ENCODE measurements at places on chromosomes 4 and X. TPM values are rescaled to one million over a fixed set of nuclear protein-coding genes. Genes with fewer than 3 reads are reported as not detected.

The GPR82 gene
- not detected for total RNA-seq

DNA sequence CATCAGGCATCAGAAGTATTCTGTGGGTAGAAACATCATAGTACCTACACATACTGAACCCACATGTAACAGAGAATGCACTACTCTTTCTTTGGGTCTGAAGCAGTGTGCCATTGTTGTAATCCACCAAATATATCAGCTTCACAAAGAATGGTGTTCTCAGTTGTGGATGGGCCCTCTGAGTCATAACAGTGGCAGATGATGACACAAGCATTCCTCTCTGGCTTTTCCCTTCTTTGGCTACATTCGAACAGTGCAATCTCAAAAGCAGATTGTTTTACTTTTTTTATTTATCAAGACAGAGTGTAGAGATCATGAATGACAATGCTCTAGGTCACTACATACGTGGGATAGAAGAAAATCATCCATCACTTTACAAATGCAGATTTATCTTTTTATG lies 247.2 kb upstream of the EPHA5 start:
- DNase-seq = no peak

DNA sequence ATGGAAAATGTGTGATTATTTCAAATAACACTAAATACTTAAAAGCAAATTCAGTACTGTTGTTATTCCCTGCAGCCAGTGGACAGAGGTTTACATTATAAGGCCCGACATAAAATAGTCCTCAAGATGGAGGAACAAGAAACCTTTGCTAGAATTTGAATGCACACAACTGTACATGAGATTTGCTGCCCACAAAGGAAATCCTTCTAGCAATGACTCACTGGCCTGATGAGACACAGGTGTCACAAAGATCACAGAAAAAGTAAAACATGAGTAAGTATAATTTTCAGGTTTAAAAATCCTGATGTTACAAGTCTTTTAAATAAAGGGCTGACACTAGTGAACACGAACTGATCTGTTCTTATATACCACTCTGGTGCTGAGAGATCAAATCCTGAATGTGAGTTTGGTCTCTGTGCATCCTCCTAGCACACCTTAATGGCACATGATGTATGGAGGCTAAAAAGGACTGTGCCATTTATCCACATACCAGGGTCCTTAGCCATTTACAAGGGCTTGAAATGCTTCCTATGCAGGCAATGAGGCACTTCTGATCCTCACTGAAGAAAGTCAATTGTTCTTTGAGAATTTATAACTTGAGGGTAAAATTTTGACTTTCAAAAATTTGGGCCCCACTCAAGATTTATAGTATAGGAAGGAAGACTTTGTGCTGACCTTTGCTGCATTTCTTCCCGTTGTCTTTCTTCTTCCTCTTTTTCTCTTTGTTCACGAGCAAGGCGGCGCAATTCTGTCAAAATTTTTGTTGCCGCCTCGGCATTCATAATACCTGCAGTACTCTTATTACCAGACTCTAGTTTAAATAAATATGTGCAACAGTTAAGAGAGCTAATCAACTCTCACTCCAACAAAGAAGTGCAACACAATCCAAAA lies 23.0 kb downstream of the MAP7D3 start:
- DNase-seq = no peak

DNA sequence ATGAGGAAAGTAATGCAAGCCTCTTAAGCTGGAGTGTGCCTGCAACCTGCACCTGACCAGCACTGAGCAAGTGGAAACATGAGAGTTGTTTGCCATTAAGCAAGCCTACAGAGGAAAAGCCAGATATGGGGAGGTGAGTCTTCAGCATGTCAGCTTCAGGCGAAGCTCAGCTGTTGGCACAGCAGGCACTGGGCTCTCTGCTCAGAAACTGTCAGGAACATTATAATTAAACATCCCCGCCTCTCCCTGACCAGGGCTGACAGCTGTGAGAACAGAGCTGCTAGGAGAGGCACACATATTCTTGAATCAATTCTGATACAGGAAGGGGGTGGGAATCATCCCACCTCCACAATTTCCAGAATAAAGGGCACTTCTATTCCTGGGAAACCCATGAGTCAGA lies 19.0 kb upstream of the DCX start:
- peak; percentile 72 for DNase-seq

DNA sequence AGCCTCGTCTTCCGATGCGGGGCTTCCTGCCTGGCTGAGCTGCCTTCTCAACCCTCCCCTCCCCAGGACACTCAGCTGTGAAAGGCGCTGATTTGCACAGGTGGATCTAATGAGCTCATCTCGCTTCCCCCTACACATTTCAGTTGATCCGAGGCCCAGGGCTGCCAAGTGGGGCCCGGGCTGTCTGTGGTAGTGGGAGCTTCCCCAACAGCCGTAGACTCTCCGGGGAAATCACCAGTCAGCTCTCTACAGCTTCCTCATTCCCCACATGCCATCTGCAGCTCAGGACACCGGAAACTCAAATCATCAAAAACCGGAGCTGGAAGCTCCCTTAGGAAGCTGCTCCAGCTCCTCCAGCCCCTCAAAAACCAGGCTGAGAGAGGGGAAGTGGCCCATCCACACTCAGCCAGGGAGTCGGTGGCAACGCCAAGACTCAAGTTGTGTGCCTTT lies 56.2 kb downstream of the SMIM20 start:
- DNase-seq = peak; percentile 94

GRCh38 chrX:133838761-133839676 lies 146.4 kb downstream of the GPC3 start:
- DNase-seq = peak; percentile 70

- DNase-seq = peak; percentile 22
These were observed 161.6 kb upstream of the PRDX4 start for GRCh38 chrX:23505531-23506303.

Data from SJCRH30 (cell line).